Neural crest cell (in vitro differentiated cells): ENCODE measurements at places on chromosomes 11 and 22. TPM values are rescaled to one million over a fixed set of nuclear protein-coding genes. Genes with fewer than 3 reads are reported as not detected.

- H3K36me3 ChIP-seq: no peaks in the 10 kb centered on the region
- H3K4me3 ChIP-seq: peak overlapping the region; percentile 64
- H3K27ac ChIP-seq: no peak overlapping the region
- H3K4me1 ChIP-seq: peaks cover 23% of the 10 kb centered on the region
- DNase-seq: no peak
- H3K27me3 ChIP-seq: peaks cover 40% of the 10 kb centered on the region
Measured at GRCh38 chr11:117879516-117880480, 3.3 kb upstream of the FXYD6 start.

- no peak overlapping the region for H3K4me3 ChIP-seq
- H3K27me3 ChIP-seq: no peaks in the 10 kb centered on the region
- DNase-seq: no peak
- H3K27ac ChIP-seq: no peak overlapping the region
- no peaks in the 10 kb centered on the region for H3K36me3 ChIP-seq
Measured at GRCh38 chr11:7545611-7546010, 31.8 kb downstream of the PPFIBP2 start.

DNA sequence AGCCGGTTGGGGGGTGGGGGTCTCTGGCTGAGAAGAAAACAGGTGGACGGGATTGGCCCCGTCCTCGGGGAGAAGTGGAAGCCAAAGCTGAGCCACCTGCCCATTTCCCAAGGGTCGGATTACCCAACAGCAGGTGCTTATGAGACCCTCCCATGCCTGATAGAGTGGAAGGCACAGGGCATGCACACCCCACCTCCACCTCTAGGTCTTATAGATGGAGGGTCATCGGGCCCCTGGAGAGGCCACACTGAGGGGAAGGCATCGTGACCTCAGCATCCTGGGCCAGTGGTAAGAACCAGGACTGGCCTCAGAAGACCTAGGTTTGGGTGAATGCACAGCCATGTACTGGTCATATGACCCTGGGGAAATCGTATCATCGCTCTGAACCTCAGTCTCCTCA, 85.9 kb downstream of the BUD13 start:
- DNase-seq: no peak
- peaks cover 14% of the 10 kb centered on the region for H3K4me1 ChIP-seq
- H3K36me3 ChIP-seq: no peaks in the 10 kb centered on the region
- H3K27me3 ChIP-seq: peaks cover 21% of the 10 kb centered on the region

GRCh38 chr11:4105916-4106315, 11.3 kb downstream of the RRM1 start:
- H3K36me3 ChIP-seq: peaks cover 14% of the 10 kb centered on the region
- no peak overlapping the region for H3K27ac ChIP-seq

- no peaks in the 10 kb centered on the region for H3K27me3 ChIP-seq
- H3K4me1 ChIP-seq: peaks cover 4% of the 10 kb centered on the region
- DNase-seq: no peak
- H3K27ac ChIP-seq: peak overlapping the region; percentile 75
- H3K4me3 ChIP-seq: peak overlapping the region; percentile 62
Measured at GRCh38 chr11:67439321-67440228, 2.1 kb upstream of the PTPRCAP start.

- H3K4me3 ChIP-seq: no peak overlapping the region
- no peaks in the 10 kb centered on the region for H3K4me1 ChIP-seq
- no peaks in the 10 kb centered on the region for H3K36me3 ChIP-seq
- H3K27ac ChIP-seq: no peak overlapping the region
- H3K27me3 ChIP-seq: no peaks in the 10 kb centered on the region
- DNase-seq: no peak
Measured at GRCh38 chr11:60821827-60822599, 19.9 kb upstream of the CCDC86 start.

- peaks cover 17% of the 10 kb centered on the region for H3K27me3 ChIP-seq
- H3K36me3 ChIP-seq: peaks cover 3% of the 10 kb centered on the region
- H3K4me1 ChIP-seq: peaks cover 24% of the 10 kb centered on the region
- H3K27ac ChIP-seq: peak overlapping the region; percentile 99
Measured at GRCh38 chr11:43644621-43645299, 35.8 kb upstream of the HSD17B12 start.

DNA sequence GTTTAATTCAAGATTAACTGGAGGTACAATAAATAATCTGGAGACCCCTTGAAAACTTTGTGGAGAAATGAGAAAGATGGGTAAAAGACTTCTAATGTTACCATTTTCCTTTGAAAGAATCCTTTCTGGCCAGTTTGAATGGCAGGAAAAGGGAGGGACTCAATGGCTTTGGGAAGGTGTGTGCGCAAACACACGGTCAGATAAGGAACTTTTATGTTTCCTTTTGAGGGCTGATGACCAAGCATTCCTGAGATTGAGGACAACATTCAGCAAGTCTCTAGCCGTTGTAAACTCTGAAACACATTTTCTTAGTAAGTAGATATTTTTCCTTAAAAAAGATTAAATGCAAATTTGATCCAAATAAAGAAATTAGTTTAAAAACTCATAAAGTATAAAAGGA, 909.7 kb upstream of the TENM4 start:
- no peak overlapping the region for H3K27ac ChIP-seq
- H3K4me3 ChIP-seq: no peak overlapping the region
- DNase-seq: no peak
- no peaks in the 10 kb centered on the region for H3K36me3 ChIP-seq
- H3K4me1 ChIP-seq: no peaks in the 10 kb centered on the region

Gene CTSC
- 84.3 and 88.0 TPM in 2 replicates for total RNA-seq

Gene OR4A47
- not detected in 2 replicates for total RNA-seq

Gene ARHGAP8
- 0.61 and 0.96 TPM in 2 replicates for total RNA-seq

Gene CDKN1C
- total RNA-seq: 78.3 and 80.0 TPM in 2 replicates

Gene CAPN5
- 25.8 and 26.2 TPM in 2 replicates for total RNA-seq

Gene HTR3A
- total RNA-seq: 3.8 and 4.6 TPM in 2 replicates
